ENCODE measurements at places on chromosomes 2 and 18. TPM values are rescaled to one million over a fixed set of nuclear protein-coding genes. Genes with fewer than 3 reads are reported as not detected.

Gene AGXT
- total RNA-seq, result not detected

Gene PRPF40A
- 113 TPM for total RNA-seq

Gene MOGAT1
- not detected for total RNA-seq

Gene LOXL3
- total RNA-seq, result 11.2 TPM

- DNase-seq, result no peak
These were observed 159.1 kb upstream of the PIEZO2 start for GRCh38 chr18:11308499-11308898.

DNA sequence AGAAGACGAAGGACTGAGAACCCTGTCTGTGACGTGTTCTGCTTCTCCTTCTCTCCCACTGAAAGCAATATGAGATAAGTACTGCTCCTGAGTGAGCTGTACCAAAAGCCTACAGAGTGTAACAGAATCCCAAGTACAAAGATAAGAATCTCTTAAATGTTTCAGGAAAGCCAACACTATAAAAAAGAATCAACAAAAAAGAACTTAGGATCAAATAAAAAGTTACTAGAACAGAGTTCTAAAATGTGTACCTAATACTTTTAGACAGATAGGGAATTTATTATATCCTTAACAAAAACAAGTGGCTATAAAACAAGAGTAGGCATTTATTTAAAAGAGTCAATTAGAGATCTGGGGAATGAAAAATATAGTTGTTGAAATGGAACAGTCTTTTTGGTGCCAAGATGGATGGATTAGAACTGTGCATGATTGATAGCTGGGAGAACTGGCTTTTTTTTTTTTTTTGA, 49.0 kb downstream of the NCOA1 start:
- DNase-seq, result no peak

DNA sequence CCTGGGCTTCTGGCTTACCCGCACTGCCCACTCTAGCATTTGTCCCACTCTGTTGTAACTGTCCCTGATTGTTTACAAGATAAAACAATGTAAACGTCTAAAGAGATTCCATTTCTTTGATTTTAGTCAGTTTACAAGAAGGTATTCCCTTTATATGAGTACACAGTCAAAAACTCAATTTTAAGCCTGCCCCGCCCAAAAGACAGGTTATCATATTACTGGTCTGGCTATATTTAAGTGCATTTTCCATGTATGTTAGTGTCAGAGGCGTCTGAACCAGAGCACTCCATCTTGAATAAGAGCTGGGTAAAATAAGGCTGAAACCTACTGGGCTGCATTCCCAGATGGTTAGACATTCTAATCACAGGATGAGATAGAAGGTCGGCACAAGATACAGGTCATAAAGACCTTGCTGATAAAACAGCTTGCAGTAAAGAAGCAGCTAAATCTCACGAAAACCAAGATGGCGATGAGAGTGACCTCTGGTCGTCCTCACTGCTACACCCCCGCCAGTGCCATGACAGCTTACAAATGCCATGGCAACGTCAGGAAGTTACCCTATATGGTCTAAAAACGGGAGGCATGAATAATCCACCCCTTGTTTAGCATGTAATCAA, 15.0 kb downstream of the GPR45 start:
- DNase-seq, result no peak

GRCh38 chr2:3305952-3306351, 71.7 kb downstream of the EIPR1 start:
- DNase-seq, result no peak

DNA sequence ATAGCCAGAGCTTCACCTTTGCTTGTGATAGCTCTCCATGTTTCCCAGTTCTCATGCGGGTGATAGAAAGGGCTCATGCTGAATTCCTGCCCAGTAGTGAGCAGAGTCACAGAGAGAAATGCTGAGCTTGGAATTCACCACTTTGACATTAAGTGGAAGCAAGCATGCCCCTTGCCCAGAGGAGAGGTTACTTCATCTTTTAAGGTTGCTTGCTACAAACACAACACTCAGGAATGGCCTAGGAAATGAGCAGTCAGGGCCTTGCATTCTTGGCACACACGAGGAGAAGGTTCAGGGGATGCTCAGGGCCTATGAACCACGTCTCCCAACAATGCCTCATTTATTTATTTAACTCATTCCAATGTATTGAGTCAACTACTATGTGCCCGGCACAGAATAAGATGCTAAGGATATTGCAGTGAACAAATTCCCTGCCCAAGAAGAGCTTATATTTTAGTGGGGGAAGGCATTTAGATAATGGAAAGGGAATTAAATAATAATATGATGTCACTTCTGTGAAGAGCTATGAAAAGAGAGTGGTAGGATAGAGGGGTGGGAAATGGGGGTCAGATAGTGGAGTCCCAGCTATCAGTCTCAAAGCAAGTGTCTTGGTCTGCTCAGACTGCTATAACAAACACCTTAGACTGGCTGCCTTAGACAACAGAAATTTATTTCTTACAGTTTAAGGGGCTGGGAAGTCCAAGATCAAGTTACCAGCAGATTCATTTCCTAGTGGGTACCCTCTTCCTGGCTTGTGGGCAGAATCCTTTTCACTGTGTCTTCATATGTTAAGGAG, 42.1 kb downstream of the DDX18 start:
- DNase-seq, result no peak

- DNase-seq, result peak; percentile 35
These were observed 145.6 kb upstream of the GPC1 start for GRCh38 chr2:240289701-240290431.
